ENCODE measurements at places on chromosomes 3 and 15.

- DNase-seq, result peak; percentile 78
Measured at GRCh38 chr3:64489361-64490044, 198.3 kb downstream of the ADAMTS9 start.

DNA sequence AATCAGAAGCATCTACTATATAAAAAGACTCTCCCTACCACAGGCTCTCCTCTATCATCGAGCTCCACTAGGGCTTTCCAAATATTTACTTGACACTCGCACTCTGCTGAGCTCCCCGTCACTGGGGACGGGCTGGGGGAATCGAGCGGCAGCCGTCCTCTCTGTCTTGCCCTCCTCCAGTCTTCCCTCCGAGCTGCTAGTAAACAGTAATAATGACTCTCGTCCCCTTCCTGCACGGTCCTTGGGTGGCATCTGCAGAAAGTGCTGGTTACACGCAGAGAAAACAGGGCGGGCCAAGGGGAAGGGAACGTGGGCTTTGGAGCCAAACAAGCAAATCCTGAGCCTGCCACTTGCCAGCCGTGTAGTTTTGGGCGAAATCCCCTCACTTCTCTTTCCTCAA, 96.6 kb downstream of the LRIG1 start:
- DNase-seq, result no peak

DNA sequence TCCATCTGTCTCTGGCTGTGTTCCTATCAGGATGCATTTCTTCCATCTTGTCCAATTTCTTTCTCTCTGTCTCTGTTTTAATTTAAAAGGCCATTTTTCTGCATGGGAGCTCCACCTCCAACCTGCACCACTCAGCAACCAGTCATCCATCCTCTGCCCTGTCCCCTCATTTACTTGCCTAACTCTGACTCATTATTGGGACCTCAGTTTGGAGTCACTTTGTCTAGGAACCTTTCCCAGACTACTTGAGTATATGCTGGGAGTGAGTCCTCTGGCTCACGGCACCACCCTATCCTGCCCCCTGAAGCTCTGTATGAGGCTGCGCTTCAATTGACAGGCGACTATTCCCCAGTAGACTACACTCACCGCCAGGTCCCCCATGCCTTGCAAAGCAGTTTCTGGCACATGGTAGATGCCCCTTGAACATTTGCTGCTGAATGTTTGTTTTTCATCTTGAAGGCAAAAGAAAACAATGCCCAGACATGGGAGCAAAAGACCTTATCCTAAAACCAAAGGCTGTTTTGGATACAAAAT, 513.3 kb upstream of the CFAP20DC start:
- no peak for DNase-seq

GRCh38 chr3:133113526-133113925, 75.3 kb downstream of the TMEM108 start:
- DNase-seq, result no peak

DNA sequence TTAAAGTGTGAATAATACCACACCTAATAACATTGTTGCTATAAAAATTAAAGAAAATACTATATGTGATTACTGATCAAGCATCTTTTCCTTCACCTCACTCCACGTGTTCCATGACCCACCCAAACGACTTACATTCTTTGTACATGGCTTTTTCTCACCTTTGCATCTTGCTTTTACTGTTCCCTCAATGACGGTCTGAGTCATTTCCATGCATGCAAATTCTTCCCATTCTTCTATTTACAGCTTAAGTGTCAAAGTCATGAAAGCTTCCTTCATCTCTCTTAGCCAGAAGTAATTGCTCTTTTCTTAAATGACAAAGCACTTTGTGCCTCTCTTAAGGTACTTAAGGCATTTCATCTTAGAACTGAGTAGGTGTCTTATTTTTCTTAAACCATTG, 64.0 kb downstream of the GREM1 start:
- DNase-seq, result no peak

GRCh38 chr15:45522328-45523165, at the start of gene SLC30A4:
TSS of gene SLC30A4 (minus strand) at chr15:45522755. CDS start at chr15:45522354, 401 bp downstream.
- peak; percentile 69 for DNase-seq

- no peak for DNase-seq
Measured at GRCh38 chr3:167653760-167654159, at the start of gene WDR49. TSS of gene WDR49 (minus strand) at chr3:167653942. CDS start at chr3:167653425, 517 bp downstream.

GRCh38 chr3:197426121-197426566, 127.7 kb upstream of the DLG1 start:
- no peak for DNase-seq

DNA sequence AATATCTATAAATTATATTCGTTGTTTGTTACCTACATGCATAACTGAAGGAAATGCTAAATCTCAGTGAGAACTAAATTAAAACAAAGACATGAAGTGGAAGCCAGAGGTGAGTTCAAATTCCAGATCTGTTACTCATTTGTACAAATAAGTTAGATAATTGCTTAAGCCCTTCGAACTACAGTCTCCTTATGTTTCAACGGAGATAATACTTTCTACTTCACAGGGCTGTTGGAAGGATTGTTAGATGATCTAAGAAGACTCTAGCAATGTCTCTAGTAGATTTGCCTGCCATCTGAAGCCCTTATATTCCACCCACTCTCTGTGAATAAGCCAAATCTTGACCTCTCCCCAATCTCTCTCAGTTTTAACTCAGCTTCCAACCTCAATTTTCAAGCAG, 125.8 kb downstream of the P2RY1 start:
- no peak for DNase-seq

Measured in renal cortex interstitium (tissue), 15 donors.